ENCODE measurements at places on chromosomes 16 and 17.

GRCh38 chr17:50840311-50840851 lies 5.0 kb downstream of the WFIKKN2 start:
- DNase-seq: no peak

- DNase-seq: no peak
Measured at GRCh38 chr16:68710211-68710610, 26.9 kb upstream of the CDH1 start.

DNA sequence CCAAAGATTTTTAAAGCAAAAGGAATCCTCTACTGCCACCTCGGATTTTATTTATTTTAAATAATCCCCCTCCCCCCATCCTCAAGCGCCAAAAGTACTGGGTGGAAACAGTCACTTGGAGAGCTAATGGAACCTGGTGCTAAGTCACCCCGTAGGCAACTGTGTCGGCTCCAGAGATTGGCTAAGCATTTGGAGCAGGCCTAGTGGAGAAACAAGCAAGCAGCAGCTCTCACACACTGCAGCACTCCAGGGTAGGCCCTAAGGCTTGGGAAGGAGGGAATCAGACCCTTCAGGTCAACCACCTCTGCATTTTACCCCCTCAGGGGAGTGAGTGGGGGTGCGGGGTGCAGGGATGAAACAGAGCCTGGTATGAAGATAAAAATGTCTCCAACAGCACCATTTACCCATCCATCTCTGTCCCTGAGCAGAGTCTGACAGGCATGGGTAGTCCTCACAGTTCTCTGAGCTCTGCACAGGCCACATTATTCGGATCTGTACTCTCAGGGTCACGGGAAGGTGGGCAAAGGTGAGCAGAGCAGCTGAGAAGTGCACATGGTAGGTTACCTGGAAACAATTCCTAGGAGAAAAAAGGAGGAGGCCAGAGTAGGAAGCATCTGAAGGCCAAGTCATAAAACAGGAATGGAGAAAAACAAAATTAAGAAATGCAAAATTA lies 27.2 kb upstream of the STAC2 start:
- DNase-seq: no peak

DNA sequence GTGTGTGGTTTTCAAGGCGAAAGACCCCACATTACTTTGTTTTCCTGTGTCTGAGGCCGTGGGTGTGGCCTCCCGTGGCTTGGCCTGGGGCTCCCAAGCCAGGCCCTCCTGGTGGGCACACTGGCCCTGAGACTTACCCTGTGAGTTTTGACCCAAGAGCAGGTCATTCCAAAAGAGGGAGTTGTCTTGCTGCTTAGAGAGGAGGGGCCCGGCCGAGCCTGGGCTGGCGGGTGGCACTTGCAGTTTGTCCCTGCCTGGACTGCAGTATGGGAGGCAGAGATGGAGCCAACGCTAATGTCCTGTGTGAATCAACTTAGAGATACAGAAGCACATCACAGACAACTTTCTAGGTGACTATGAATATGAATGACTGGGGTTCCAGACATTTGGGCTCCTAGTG lies 22.7 kb downstream of the PLEKHG4 start:
- DNase-seq: no peak

DNA sequence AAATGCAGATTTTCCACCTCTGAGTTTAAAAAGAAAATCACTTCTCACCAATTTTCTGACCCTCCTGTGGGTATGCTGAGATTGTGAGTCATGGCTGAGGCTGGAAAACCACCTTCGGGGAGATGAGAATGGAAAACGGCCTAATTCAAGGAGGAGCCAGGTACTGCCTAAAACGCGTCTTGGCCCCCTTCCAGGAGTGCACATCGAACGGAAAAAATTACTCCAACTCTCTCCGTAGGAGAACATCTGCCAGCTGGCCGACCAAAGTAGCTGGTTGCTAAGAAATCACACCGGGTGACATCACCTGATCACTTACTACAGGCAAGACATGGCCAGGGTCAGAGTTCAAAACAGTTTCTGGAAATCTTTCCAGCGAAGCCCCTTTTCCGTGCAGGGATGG lies 107.6 kb downstream of the ZNF423 start:
- DNase-seq: peak; percentile 35

DNA sequence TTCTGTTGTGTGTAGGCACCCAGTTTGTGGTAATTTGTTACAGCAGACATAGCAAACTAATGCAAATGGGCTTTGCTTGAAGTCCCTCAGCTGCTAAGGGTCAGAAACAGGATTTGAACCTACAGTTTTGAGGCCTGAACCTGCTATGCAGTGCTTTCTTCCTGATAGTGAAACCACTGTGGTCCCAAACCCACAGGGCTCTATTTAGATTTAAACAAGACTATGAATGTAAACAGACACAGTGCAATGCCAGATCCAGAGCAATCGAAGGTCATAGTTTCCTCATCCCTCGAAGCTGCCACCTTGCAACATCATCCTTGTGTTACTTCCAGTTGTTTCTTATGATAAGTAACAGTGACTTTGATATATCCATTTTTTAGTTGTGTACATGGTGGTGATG lies 630.2 kb downstream of the WWOX start:
- no peak for DNase-seq

DNA sequence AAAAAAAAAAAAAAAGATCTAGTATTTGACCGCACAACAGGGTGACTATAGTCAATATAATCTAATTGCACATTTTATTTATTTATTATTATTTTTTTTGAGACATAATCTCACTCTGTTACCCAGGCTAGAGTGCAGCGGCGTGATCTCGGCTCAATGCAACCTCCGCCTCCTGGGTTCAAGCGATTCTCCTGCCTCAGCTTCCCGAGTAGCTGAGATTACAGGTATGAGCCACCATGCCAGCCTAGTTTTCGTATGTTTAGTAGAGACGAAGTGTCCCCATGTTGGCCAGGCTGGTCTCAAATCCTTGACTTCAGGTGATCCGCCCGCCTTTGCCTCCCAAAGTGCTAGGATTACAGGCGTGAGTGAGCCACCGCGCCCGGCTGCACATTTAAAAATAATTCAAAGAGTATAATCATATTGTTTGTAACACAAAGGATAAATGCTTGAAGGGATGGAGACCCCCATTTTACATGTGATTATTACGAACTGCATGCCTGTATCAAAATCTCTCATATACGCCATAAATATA lies 794 bp downstream of the ANKS3 start:
- no peak for DNase-seq

- DNase-seq: no peak
Measured at GRCh38 chr16:13780406-13781168, 139.4 kb upstream of the ERCC4 start.

- DNase-seq: no peak
Measured at GRCh38 chr16:52690468-52690867, 143.5 kb upstream of the TOX3 start.

DNA sequence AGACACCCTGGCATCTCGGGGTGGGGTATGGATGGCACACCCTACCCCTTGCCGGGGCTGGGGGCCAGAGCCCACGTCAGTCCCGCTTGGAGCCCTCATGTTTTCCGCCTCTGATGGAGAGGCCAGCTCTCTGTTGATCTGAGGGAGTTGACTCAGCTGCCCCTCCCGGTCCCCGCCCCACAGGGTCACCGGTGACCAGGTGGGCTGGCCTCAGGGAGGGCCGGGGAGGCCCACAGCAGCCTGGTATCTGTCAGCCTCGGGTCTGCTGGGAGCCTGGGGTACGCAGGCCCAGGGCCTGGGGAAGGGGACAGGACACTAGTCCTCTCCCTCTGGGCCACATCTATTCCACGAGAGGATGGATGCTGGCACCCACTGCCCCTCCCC lies 109.5 kb upstream of the CIBAR2 start:
- DNase-seq: no peak

DNA sequence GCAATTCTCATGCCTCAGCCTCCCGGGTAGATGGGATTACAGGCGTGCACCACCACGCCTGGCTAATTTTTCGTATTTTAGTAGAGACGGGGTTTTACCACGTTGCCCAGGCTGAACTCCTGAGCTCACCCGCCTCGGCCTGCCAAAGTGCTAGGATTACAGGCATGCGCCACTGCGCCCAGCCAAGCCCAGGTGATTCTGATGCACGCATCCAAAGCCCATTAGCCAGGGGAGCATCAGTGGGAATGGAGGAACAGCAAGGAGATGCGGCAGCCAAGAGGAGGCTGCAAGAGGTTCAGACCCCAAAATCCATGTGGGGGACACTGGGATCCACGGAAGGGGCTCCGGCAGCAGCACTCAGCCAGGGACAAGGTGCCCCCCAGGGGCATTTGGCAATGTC lies 12.1 kb downstream of the ATP2A3 start:
- DNase-seq: no peak

- no peak for DNase-seq
Measured at GRCh38 chr16:12386192-12386591, 409.7 kb downstream of the SNX29 start.

DNA sequence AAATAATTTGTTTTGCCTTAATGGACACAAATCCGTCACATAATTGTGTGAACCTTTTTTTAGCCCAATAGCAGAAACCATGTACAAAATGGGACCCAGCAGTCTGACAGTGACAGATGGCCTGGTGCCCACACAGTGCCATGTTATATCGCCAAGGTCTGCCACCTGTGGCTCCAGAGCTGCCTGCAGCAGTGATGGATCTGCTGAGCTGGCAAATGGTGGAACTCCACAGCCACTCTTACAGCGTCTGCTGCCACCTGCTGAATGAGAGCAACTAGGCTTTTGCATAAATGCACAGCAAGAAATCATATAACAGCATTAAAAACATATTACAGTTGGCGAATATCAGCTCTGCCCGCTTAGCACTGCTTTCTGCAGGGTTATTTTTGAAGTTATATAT lies 59.4 kb downstream of the NUP93 start:
- DNase-seq: peak; percentile 6

DNA sequence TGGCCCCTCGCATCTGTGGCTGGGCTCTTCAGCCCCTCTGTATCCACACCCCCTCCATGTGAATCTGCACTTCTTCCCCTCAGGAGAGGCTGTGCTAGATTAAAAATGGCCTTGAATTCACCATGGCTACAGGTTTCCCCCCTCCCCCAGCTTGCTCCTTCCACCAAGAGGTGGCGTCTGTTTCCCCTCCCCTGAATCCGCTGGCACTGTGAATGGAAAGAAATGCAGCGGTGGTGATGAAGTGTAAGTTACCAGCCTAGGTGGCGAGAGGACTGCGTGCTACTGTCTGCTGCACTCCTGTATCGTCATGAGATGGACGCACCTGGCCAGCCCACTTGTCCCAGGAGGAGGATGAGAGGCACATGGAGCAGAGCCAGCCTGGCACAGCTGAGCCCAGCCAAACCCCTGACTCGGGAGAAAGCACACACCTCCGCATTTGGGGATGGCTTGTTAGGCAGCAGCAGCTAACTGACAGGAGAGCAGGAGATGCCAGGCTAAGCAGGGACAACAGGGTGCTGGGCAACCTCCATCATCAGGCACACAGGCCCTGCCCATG lies 26.2 kb downstream of the TNFRSF13B start:
- DNase-seq: no peak
